Gastroesophageal sphincter (tissue), 4 donors: ENCODE measurements at places on chromosomes 13 and 19. TPM values are rescaled to one million over a fixed set of nuclear protein-coding genes. Genes with fewer than 3 reads are reported as not detected.

Gene CNFN
- 1.7 TPM for total RNA-seq

Gene ZNF793
- 6.3 TPM for total RNA-seq

Gene HSD17B14
- total RNA-seq = 5.9 TPM

Gene CYP4F3
- total RNA-seq = 0.81 TPM

Gene NLRP5
- total RNA-seq = not detected

Gene SHD
- not detected for total RNA-seq

Gene SLC44A2
- 43.6 TPM for total RNA-seq

Gene MCEMP1
- total RNA-seq = not detected

Gene NEK3
- 9.6 TPM for total RNA-seq

Gene PEAK3
- total RNA-seq = 0.16 TPM

Gene TNFSF13B
- total RNA-seq = 17.0 TPM

Gene LIM2
- total RNA-seq = not detected

Gene VMAC
- 9.3 TPM for total RNA-seq

Gene CLIP3
- 66.2 TPM for total RNA-seq

Gene SERTAD3
- 30.2 TPM for total RNA-seq

GRCh38 chr13:43983373-43983772 is 103.7 kb downstream of the LACC1 start:
- no peak for ATAC-seq

DNA sequence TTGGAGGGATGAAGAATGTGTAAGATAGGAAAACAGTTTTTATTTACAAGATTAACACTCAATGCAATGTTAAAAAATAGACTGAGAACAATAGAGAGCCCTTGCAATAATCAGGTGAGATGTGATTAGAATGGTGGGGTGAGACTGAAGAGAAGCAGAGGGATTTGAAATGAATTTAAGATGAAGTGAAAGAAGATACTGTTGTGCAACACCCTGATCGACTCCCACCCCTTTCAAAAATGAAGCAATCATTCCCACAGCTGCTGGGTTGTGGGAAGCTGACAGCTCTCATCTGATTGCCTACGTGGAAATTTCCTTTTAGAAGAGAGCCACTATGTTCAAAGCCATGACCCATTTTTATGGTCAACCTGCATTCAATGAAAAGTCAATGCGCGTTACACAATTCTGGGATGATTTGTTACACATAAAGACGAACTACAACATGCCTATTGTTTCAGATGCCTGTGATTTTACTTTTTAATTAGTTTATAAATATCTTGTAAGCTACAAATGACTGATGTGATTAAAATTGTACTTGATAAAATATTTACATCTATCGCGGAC is 1374.8 kb downstream of the PCDH9 start:
- ATAC-seq = no peak

- ATAC-seq = no peak
Measured at GRCh38 chr19:45632468-45633196, 6.6 kb downstream of the EML2 start.

- ATAC-seq = no peak
Measured at GRCh38 chr19:10142701-10143375, 23.1 kb upstream of the EIF3G start.

DNA sequence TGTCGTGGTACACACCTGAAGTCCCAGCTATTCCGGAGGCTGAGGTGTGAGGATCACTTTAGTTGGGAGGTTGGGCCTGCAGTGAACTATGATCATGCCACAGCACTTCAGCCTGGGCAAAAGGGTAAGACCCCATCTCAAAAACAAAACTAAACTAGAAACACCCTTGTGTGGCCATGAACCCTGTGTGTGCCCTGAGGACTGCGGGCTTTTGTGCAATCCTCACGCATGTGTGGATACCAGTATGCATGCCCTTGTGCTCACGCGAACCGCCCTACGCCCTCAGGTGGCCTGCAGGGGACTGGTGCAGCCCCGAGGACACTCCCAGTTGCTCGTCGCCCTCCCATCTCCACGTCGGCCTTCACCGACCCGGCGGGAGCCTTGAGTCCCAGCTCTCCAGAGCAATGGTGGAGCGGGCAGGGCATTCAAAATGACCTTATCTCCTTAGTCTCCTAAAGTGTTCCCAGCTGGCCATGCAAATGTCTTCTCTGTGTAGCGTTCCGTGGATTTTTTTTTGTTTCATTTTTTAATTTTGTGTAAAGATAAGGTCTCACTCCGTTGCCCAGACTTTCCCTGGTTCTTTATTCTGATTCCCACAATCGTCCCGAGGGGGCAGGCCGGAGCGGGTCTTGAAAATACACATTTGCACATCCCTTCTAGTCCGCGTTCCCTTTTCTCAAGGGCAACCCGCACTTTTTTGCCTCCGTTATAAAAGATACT is 868 bp upstream of the EGLN2 start:
- peak; percentile 14 for ATAC-seq

- ATAC-seq = no peak
Measured at GRCh38 chr13:78040205-78040830, 121.7 kb upstream of the EDNRB start.

GRCh38 chr13:113669231-113669754 is 2.3 kb downstream of the GRK1 start:
- ATAC-seq = no peak

DNA sequence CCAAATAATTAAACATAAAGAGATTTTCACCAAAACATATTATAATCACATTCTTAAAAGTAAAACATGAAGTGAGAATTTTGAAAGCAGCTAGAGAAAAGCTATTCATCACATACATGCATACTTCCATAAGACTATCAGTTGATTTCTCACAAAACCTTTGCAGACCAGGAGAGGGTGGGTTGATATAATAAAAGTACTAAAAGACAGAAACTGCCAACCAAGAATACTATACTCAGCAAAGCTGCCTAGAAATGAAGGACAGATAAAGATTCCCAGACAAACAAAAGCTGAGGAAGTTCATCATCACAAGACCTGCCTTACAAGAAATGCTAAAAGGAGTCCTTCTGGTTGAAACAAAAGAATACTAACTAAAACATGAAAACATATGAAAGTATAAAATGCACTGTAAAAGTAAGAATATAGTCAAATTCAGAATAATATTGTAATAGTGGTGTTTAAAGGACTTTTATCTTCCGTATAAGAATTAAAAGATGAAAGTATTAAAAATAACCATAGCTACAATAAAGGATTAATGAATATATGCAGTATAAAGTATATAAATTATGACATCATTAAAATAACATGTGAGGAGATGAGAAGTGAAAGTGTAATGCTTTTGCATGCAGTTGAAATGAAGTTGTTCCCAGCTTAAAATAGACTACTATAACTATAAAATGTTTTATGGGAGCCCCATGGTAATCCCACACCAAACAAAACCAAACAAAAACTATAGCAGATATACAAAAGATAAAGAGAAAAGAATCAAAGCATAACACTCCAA is 76.2 kb downstream of the RXFP2 start:
- no peak for ATAC-seq

DNA sequence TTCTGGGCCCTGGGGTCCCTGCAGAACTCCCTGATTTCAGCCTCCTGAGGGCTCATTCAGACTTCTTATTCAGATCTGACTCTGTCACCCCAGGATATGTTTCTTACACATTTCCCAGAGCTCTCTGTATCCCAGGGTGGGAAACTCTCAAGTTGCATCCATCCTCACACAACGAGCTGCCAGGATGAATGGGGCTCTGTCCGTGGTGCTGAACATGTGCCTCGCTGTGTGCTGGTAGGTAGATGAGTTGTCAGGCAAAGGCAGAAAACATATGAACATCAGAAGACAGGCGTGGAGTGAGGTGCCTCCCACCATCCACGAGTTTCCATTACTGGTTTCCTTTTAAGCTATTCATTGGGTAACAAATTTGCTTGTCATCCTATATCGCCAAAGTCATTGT is 11.4 kb upstream of the IGFL1 start:
- ATAC-seq = no peak

DNA sequence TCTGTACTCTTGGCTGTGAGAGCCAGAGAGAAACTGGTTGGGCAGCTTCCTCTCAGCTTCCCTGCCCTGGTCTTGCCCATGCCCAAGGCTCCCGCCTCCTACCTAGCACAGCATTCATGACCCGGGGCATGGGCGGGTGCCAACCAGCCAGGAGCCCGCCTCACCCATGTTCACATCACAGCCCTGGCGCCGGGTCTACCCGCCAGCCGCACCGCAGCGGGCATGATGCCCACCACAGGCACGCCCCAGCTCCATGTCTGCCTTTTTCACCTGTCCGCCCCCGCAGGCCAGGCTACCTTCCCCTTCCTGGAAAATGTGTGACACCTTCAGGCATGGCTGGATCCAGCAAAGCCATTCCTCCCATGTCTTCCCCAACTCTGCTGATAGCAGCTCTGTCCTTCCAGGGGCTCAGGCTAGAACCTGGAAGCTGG is 42.1 kb downstream of the PTPRS start:
- no peak for ATAC-seq

GRCh38 chr13:67299072-67299635 is 69.0 kb upstream of the PCDH9 start:
- peak; percentile 61 for ATAC-seq

DNA sequence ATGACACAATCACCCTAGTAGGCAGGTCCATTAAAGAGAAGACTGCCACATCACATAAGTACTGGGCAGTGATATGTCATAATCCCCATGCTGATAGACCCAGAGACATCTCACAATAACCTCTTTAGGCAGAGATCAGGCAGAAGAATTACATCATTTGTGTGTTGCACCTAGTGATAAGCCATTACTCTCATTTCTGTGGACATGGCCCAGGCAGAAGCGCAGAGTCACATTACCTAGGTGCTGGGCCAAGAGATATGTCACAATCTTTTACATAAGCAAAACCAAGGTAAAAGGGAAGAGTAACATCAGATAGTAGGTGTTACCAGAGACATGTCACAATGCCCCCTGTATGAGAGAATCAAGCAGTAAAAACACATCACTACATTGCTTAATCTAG is 71.9 kb downstream of the ZNF726 start:
- no peak for ATAC-seq

- ATAC-seq = no peak
Measured at GRCh38 chr13:37716420-37717195, 118.0 kb upstream of the POSTN start.

DNA sequence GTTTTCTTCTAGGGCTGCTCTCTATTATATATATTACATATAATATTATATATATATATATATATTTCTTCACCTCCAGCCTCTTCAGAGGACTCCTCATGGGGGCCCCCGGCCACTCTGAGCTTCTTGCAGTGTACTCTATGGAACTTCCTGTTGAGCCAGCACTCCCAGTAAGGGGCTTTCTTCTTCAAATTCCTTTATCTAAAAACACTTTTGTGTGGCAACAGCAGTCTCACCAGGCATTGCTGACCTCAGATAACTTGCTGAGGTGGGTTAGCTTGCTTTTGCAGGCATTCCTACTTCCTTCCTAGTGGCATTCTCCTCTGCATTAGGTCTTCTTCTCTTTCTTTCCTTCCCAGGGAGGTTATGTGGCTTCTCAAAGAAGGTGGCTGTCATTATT is 381.5 kb downstream of the MYO16 start:
- ATAC-seq = no peak

DNA sequence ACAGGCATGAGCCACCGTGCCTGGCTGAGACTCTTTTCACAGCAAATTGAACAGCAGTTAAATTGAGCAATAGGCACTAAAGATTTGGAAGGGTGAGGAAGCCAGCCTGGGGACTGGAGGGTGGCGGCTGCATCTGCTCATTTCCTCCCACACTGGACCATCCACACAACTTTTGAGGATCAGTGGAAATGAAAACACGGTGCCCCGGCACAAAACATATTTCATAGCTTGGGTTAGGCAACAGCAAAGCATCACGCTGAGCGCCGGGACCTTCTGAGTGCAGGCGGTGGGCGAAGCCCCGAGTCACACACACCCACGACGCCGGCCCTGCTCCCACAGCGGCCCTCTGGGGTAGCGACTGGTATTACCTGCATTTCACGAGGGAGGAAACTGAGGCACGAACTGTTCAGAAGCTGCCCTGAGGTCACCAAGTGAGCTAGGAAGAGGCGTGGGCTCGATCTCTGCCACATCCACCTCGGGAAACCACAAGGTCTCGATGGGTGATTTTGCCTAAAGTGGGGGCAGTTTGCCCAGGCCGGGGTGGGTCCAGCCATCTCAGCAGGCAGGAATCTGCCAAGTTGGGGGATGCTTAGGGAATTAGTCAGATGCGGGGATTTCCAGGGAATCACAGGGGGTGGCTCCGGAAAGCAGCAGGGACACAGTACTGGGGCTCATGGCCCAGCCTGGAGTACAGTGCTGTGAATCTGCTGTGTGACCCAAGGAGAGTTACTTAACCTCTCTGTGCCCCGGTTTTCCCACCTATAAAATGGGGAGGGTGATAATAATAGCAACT is 3.5 kb upstream of the SBNO2 start:
- peak; percentile 28 for ATAC-seq

DNA sequence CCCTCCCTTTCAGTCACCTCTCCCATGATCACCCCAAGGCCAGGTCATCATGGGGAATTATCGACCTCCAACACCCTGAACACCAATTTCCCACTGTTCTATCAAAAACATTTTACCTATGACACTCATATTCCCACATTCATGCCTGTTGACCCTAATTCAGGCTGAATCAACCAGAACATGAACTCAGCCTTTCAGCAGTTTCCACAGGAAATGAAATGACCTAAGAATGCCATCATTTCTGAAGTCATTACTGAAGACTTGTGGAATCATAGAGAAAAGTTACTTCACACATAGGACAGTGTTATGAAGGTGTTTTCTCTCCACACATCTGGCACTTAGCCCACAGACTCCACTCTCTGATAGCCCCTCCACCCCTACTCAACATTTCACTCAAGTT is 29.9 kb upstream of the FAM124A start:
- no peak for ATAC-seq

- no peak for ATAC-seq
Measured at GRCh38 chr13:52835071-52835839, 13.2 kb downstream of the PCDH8 start.

DNA sequence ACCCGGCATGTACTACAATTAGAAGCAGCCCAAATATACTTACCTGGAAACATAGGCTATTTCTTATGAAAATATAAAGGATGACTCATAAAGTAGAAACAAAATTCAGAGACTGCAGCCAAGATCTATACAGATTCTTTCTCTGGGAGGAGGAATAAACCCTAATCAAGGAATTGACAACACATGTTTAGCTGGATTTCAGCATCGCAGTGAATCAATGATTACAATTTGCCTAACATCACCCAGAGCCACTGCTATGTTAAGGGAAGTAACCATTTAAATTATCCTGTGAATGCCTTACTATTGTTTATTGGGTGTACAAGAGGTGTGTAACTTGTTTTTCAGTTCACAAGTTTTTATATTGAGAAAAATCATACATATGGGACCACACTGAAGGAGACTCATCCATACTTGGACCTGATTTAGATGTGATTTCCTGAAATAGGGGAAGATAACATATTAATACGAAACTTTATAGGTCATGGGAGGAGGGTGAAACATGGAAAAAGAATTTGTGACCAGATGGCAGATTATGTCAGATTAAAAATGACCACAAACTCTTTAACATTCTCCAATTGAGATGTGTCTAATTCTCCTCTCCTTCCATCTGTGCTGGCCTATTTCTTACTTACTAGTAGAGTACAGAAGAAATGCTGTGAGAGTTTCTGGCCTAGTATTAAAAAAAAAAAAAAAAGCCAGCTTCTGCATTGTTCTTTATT is 1168.4 kb downstream of the SLITRK1 start:
- ATAC-seq = no peak

GRCh38 chr19:40658031-40658430 is 32.4 kb downstream of the NUMBL start:
- no peak for ATAC-seq

- ATAC-seq = no peak
Measured at GRCh38 chr13:55563267-55563666, 1577.5 kb upstream of the PRR20A start.
